Activated naive CD4-positive, alpha-beta T cell treated with anti-CD3 and anti-CD28 coated beads, Interleukin-2, amount 50 U/mL, for 16 hours (primary cell): ENCODE measurements at places on chromosomes 6 and 20.

- no peak for DNase-seq
These were observed 88.5 kb downstream of the RPS12 start for GRCh38 chr6:132902901-132903300.

GRCh38 chr6:116307001-116307400 lies 27.3 kb upstream of the TSPYL1 start:
- DNase-seq: no peak

DNA sequence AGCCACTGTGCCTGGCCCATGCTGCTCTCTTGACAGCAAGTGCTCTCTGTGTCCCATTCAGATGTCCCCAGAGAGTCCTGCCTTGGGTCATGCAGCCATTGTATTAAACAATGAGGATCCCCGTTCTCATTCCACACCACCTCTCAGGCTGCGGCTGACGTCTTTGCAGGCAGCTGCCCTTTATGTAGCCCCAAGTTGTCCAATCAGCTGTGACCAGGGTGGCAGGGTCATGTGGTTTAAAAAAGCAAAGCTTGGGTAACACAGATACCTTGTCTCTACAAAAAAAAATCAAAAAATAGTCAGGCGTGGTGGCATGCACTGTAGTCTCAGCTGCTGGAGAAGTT lies 13.2 kb downstream of the GCNT2 start:
- DNase-seq: no peak

DNA sequence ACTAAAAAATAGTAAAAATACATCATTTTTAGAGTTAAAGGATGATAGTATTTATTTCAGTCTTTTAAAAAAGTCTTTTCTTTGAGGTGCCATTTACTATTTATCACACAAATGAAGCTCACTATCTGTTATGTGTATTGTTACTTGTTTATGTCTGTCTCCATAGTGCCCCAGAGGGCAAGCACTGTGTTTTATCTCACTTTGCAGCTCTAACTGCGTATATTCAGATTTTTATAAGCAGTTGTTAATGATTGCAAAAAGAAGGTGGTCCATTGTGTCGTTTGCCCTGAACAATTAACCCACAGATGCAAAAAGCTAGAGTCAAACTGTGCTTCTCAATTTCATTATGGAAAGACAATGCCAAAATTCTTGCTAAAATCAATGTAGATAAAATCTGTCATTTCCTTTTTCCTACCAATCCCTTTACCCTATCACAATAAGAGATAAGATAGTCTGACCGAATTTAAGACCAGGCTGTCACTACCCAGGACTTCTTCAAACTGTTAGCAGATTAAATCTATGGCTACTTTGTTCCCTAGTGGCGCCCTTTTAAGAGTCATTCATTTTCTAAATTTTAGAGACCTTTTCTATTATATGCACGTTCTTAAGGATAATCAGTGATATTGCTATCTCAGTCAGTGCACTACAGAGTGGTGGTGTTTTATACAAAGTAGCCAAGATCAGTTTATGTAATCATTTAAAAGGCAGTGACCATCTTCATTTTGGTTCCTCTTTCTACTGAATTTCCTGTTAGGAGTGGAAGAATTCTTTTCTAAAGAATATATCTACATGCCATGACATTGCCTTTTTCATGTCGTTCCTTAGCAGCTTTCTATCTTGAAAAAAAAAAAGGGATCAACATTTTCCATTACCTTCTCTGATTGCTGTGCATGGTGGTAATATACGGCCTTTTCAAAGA lies 133.1 kb upstream of the PRDM1 start:
- DNase-seq: no peak

DNA sequence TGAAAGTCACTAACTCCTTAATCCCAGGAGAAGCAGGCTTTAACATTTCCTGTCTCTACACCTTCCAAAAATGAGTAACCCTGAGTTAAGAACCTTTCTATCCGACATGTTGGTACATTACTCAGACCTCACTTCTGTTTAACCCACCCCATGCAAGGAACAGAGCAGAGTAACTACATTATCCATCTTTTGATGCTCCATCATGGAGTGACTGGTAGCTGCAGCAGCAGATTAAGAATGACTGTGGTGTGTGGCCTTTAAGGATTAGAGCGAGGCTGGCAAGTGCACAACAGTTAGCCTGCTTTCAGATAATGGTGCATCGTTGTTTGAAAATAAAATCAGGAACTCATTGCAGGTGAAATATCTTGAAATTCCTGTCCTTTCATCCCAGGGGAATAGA lies 2.0 kb downstream of the TRAF3IP2 start:
- no peak for DNase-seq

GRCh38 chr6:125203395-125203794 lies 49.8 kb downstream of the TPD52L1 start:
- DNase-seq: no peak

GRCh38 chr20:37602634-37603033 lies 75.0 kb upstream of the BLCAP start:
- no peak for DNase-seq

GRCh38 chr6:137651591-137652335 lies 157.6 kb upstream of the OLIG3 start:
- no peak for DNase-seq

DNA sequence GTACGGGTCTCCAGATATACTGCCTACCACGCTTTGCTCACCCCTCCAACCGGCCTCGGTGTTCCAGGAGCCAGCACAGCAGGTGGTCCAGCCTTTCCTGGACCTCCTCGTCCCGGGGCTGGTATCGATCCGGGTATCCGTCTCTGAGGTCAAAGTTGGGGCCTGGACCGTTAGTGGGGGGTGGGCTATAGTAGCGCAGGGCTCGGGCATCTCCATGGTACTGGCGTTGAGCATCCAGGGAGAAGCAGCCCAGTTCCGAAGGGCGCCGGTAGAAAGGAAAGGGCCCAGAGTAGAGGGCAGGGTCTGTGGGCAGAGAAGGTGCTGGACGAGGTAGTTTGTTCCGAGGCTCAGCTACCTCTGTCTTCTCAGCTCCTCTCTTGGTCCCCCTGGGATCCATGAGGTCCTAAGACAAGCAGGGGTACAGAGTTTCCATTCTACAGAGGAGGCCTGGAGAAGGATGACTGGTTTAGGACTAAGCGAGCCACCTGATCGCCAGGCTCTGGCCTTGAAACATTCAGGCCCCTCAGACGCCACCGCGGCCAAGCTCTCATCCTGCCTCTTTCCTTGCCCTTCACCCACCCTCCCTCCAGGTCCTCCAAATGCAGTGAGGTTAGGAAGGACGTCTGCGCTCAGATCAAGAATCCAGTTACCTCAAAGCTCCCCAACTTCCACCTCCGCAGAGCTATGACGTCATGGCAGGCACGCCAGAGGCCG lies 502 bp downstream of the DXO start:
- DNase-seq: no peak

DNA sequence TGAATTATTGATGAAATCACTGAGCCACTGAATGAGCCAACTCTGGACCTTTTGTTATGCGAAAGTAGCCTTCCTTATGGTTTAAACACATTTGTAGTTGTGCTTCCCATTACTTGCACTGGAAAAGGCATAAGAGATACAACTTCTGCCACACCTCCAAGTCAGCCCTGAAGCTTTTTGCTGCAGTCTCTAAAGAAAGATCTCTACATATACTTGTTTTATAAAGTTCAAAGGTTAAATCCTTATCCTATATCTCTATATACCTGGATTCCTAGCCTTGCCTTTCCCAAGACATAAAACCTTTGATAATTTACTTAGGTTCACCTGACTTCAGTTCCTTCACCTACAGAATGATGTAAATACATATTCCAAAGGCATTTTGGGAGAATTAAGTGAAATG lies 132.0 kb downstream of the PTPRK start:
- DNase-seq: no peak

GRCh38 chr6:165910184-165910966 lies 247.3 kb upstream of the PDE10A start:
- no peak for DNase-seq

DNA sequence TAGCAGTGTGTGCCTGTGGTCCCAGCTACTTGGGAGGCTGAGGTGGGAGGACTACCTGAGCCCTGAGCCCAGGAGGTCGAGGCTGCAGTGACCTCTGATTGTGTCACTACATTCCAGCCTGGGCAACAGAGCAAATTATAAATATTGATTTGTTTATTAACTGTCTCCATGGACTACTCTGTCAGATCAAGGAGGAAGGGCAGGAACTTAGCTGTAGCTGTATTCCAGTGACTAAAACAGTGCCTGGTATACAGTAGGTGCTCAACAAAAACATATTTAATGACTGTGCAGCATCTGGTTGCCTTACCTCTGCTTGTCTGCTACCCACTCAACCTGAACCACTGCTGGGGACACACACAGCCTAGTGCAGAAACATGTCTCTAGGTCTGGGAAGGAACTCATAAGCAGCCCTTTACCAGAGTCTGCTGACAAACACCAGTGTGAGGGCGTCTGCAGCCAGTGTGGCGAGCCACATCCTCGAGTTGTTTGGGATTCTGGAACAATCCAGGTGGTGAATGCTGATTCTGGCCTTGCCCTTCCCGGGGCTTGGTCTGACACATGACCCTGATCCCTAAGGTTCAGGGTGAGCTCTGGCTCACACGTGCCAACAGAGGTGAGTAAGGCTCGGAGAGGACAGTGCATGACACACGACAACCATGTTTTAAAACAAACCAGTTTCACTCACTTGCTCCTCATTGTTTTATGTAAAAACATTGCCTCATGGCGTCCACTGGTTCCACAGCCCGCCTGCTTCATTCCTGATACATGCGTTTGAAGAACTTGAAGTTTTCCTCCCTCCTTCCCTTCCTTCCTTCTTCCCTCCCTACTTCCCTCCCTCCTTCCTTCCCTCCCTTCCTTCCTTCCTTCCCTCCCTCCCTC lies 117.9 kb upstream of the ZNF217 start:
- DNase-seq: no peak

DNA sequence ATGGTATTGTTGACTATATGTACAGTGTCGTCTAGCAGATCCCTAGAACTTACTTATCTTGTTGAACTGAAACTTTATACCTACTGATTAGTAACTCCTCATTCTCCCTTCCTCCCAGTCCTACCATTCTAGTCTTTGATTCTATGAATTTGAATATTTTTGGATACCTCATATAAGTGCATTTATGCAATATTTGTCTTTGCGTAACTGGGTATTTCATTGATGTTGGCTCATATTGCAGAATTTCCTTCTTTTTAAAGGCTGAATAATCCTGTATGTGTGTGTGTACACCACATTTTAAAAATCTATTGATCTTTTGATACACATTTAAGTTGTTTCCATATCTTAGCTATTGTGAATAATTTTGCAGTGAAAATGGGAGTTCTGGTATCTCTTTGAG lies 119.9 kb downstream of the SOX4 start:
- no peak for DNase-seq

- no peak for DNase-seq
These were observed 219.6 kb downstream of the CD83 start for GRCh38 chr6:14337152-14337551.

DNA sequence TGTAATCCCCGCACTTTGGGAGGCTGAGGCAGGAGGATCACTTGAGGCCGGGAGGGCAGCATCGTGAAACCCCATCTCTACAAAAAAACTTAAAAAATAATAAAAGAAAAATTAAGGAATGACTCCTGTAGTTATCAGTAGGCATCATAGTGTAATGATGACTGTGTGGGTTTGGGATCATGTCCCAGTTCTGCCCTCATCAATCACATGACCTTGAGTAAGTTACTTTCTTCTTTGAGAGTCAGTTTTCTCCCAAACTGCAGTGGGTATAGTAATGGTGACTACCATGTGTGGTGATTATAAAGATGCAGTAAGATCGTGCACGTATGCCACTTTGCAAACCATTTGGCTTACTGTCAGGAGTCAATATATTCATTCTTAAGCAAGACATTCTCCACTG lies 89.2 kb downstream of the TXNDC5 start:
- DNase-seq: no peak

DNA sequence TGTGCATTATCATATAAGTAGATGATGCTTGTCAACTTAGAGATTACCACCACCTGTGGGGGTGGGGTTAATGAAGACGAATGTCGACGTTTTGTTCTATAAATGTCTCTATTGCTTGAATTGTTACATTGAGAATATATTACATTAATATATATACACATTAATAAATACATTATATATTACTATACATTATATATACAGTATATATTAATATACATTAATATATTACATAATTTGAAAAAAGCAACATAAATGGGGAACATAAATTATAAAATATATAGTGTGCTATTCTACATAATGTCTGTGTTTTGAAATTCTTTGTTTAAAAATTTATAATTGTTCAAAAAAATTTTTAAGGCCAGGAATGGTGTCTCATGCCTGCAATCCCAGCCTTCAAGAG lies 81.1 kb downstream of the ALDH8A1 start:
- DNase-seq: no peak

- DNase-seq: no peak
These were observed 42.8 kb upstream of the PSMF1 start for GRCh38 chr20:1075616-1076015.

- no peak for DNase-seq
These were observed 13.5 kb downstream of the EFCAB8 start for GRCh38 chr20:32872266-32872665.

DNA sequence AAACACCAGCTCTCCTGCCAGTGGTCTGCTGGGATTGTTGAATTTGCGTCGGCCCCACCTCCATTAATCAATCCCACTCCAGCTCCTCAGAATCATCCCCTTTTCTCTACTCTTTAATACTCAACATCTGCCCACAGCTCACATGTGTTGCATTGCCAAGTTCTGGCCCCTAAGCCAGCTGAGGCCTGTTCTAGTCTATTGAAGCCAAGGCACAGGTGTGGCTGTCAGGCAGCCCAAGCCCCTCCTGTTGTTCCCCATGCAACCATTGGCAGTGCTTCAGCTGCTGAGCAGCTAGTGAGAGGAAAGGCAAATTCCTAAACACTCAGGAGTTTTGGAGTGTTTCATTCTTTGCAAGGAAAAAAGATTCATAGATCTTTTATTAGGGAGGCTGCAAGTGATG lies 128.0 kb upstream of the NT5E start:
- DNase-seq: no peak

GRCh38 chr20:25238319-25239037 lies 9.4 kb upstream of the PYGB start:
- no peak for DNase-seq

DNA sequence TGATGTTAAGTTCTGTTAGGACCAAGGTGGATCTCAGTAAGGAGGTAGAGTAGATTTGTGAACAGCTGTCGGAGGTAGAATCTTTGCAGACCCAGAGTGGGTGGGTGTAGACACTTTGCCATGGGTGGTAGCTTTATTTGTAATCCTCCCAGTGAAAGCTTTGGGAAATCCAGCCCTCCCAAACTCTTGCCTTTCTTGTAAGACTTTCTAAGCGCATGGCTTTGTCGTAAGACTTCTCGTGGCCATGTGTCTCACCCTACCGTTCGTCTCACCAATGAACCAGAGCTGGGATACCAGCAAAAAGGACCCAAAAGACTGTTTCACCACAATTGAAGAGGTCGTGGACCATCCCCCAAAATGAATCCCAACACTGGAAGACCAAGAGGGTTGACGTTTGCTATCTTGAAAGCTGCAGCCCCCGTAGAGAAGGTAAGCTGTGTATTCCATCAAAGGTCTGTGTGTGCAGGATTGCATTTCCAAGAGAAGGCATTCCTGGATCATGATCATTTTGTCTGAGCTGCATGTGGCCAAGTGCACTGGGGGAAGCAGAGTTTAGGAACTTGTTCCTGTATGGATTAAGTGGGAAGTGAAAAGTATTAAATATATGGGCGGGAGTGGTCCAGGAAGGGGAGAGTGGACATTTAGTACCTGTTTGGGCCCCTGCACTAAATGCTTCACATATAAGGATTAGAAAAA lies 5.8 kb upstream of the TMEM14A start:
- DNase-seq: no peak
